Stimulated activated CD4-positive, alpha-beta T cell treated with anti-CD3 and anti-CD28 coated beads, Interleukin-1b, Interleukin-23, amount 100 ng/mL, for 4 hours (primary cell): ENCODE measurements at places on chromosomes 2 and 18.

DNA sequence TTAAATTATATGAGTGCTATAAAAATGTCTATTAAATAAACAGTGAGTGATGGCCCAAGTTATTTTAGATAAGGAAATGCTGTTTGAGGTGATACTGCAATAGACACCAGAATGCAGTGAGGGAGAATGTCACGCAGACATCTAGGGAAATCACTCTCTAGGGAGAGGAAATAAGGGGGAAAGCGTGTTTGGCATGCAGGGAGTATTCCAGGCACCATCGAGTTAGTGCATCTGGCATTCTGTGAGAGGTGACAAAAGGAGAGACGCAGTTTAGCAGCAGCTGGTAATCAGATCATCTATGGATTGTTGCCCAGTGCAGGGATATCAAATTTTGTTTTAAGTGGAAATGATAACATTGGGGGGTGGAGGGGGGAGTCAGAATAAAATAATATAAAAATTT is 175.4 kb upstream of the NETO1 start:
- DNase-seq, result no peak

GRCh38 chr2:31475692-31476091 is 61.1 kb upstream of the XDH start:
- DNase-seq, result no peak

GRCh38 chr2:179444056-179444455 is 179.4 kb upstream of the SESTD1 start:
- DNase-seq, result no peak

- DNase-seq, result no peak
Observed at GRCh38 chr2:156481312-156481711, 45.1 kb downstream of the GPD2 start.

GRCh38 chr2:191206613-191207471 is 38.4 kb upstream of the MYO1B start:
- no peak for DNase-seq

- DNase-seq, result no peak
Observed at GRCh38 chr18:57904535-57904934, 101.4 kb upstream of the ATP8B1 start.
